ENCODE measurements at places on chromosomes 3 and 15. TPM values are rescaled to one million over a fixed set of nuclear protein-coding genes. Genes with fewer than 3 reads are reported as not detected.
A peak's percentile ranks its signal among the peaks of the same experiment; 100 is the strongest.

The CDAN1 gene
- 15.1 TPM for total RNA-seq

The TMEM158 gene
- total RNA-seq = 22.9 TPM

The CDHR4 gene
- total RNA-seq = not detected

The TGM4 gene
- not detected for total RNA-seq

The HCLS1 gene
- 4.8 TPM for total RNA-seq

The SAMD7 gene
- total RNA-seq = not detected

GRCh38 chr3:72345980-72346379 lies 502.3 kb downstream of the SHQ1 start:
- no peak for DNase-seq

DNA sequence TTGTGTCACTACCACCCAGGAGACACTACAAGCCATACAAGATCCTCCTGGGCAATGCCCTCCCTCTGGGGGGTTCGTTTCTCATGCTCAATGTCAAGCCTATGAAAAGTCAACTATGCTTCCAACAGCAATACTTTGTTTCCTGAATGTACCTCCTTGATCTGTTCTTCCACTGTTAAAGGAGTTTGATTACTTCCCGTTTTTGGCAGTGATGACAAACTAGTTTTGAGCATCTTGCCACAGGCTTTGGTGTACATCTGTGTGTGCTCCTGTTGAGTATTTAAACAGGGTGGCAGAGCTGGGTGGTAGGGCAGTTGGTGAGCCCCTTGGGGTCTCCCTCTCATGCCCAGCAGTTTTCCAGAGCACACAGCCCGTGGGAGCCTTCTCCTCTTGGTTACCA lies 81.4 kb downstream of the IL12A start:
- DNase-seq = no peak

DNA sequence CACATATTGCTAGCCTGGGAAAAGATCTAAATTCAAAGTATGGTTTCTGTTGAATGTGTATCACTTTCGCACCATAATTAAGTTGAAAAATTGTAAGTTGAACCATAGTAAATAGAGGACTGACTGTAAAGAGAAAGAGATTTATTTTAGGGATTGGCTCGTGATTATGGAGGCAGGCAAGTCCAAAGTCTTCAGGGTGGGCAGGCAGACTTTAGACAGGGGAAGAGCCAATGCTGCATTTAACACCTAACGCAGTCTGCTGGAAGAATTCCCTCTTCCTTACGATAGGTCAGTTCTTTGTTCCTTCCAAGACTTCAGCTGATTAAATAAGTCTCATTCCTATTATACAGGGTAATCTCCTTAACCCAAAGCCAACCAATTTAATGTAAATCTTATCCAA lies 15.8 kb downstream of the C3orf85 start:
- no peak for DNase-seq

- DNase-seq = no peak
These were observed 92.9 kb downstream of the NCEH1 start for GRCh38 chr3:172617976-172618375.

- no peak for DNase-seq
These were observed 36.2 kb upstream of the PRR20G start for GRCh38 chr3:127324076-127324475.

- peak; percentile 52 for DNase-seq
These were observed 24.1 kb upstream of the MRPL3 start for GRCh38 chr3:131526801-131527347.

GRCh38 chr3:193237030-193237429 lies 4.0 kb upstream of the PLAAT1 start:
- DNase-seq = no peak

DNA sequence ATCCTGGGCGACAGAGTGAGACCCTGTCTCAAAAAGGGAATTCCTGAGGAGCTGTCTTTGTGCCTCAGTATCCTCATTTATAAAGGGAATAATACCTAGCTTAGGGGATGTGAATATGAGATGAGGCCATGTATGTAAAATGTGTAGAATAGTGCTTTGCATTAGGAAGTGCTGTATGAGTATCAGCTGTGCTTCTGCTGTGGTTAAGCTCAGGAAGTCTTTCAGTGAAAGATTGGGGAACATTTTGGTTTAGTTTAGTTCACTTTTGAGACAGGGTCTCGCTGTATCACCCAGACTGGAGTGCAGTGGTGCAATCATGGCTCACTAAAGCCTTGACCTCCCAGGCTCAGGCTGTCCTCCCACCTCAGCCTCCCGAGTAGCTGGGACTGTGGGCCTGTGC lies 10.6 kb downstream of the THUMPD3 start:
- DNase-seq = no peak

DNA sequence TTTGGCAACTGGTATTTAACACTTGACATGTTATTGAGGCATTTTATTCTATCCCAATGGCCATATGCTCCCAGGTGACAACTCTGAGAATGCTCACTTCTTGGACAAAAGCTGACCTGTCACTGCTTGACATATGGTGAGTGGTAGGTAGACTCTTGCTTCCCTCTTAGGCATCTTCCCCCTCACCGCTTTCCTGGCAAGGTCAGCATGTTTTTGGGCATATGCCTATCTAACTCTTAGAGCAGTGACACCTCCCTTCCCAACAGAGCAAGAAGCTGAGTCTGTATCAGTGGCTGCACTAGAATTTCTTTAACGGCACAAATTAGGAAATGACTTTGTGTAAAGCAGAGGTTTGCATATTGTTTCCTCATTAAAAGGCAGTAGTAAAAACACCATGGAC lies 300.7 kb downstream of the OXSM start:
- DNase-seq = no peak

DNA sequence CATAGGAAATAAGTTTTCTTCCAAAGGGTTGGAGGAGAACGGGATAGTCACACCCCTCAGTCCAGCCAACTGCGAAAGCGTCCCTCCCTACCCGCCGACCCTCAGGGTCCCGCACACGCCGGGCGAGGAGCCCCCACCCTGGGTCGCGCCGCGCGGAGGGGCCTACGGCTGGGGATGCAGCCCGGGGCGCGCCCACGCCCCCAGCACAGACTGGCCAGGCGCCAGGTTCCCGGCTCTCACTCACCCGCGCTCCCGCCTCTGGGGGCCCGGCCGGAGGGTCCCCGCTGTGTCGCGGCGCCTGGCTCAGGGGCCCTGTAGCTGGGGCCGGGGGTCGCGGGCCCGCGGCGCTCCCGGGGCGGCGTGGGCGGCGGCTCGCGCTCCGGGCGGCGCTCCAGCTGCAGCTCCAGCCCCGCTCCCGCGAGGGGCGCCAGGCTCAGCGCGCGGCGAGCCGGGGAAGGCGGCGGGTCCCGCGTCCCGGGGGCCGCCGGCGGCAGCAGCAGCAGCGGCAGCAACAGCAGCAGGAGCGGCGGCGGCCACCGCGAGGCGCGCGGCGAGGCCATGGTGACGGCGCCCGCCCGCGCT lies 375 bp downstream of the HEG1 start:
- DNase-seq = no peak

DNA sequence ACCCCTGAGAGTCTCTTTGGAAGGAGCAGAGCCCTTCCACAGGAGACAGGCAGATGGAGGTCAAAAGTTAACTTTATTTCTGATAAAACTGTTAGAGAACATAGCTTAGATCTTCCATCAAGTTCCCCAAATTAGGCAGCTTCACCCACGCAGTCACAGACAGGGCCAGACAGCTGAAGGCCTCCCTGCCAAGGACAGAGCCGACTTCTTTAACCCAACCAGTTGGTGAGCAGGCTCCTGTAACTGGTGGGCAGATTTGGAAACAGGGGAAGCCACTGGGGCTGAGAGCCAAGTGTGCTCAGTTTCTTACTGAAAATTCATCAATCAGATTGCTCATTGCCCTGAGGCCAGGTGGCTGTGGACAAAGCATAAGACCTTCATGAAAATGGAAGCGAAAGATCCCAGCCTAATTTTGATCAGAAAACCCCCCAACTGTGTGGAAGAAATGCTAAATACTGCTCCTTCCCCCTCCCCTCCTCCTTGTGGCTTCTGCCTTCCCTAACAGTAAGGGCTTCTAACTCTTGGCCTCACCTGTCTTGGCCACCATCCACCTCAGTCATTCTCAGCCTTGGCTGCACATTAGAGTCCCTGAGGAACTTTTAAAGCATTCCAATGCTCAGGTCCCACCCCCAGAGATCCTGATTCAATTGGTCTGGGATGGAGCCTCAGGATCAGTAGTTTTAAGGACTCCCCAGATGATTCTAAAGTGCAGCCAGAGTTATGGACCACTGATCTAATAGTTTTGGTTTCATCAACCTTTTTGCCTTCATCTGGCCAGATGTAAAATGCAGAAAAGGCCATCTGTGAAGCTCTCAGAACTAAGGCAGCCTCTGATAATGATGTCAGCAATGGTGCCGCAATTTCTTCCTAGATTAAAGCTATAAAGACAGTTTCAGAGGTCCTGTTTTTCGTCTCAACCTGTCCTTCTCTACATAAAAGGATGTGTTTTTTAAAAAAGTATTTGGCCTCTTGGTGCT lies 11.5 kb downstream of the CLRN1 start:
- DNase-seq = no peak

- peak; percentile 19 for DNase-seq
These were observed 1.5 kb downstream of the DUSP7 start for GRCh38 chr3:52054661-52055511.

DNA sequence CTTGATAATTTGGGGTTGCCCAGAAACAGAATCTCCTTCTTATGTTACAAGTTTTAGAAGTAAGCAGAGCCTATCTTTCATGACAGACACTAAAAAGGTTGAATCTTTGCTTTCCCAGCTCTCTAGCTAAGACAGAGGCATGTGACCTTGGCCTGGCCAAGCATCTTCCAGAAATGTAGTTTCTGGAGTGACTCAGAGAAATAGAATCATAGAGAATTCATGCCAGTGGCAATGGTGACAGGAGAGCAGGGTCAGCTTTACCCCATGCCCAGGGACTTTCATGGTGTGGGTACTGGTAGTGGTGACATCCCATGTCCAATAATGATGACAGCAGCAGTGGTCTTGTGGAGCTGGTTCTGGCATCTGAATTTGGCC lies 4.0 kb upstream of the PARP6 start:
- DNase-seq = no peak

- peak; percentile 54 for DNase-seq
These were observed 25.4 kb upstream of the SLC25A26 start for GRCh38 chr3:66195347-66195783.

- DNase-seq = no peak
These were observed 7.6 kb downstream of the LPCAT4 start for GRCh38 chr15:34359416-34359815.

DNA sequence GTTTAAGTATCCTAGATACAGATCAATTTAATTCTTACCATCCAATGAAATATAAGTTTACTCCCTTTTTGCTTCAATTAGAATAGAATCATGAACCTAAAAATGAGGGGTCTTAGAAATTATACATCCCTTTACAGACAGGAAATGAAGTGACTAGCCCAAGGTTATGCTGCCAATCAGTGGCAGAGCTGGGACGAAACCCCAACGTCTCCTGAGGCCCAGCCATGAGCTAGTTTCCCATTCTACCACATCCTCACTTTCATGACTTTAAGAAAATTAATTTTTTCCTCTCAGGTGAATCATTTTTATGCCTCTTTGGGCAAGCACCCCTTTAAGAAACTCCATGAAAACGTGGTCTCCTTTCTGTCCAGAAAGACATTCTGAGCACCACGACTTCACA lies 11.2 kb downstream of the LRIG1 start:
- DNase-seq = no peak

DNA sequence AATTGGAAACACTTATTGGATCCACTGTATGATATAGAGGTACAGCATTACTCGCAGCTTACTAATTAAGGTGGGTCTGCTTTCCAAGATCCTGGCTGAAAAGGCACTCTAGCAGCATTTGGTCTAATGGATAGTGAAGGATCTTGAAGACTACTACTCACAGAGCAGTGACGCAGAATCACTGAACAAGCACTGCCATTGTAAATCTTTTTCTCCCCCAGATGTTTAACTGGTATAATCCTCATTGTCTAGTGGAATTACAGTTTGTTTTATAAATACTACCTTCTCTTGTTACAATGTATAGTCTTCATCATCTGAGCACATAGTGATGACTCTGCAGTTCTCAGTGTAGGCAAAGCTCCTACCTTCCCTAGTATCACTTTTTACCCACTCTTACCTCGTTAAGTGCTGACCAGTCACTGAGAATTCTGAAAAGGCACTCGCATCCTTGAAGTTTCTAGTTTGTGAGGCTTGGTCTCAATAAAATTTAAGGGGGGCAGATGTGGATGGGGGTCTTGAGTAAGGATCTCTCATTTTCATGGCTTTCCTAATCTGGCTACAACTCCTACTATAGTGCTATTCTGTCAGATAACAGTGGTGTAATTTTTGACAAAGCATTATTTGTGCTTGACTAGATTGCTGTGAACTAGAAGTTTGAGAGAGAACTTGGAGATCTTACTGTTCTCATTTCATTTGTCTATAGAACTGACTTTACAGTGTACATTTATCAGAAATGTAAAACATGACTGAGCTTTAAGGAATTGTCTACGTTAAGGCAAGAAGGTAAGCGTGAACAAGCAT lies 23.2 kb downstream of the MAPK6 start:
- DNase-seq = no peak

DNA sequence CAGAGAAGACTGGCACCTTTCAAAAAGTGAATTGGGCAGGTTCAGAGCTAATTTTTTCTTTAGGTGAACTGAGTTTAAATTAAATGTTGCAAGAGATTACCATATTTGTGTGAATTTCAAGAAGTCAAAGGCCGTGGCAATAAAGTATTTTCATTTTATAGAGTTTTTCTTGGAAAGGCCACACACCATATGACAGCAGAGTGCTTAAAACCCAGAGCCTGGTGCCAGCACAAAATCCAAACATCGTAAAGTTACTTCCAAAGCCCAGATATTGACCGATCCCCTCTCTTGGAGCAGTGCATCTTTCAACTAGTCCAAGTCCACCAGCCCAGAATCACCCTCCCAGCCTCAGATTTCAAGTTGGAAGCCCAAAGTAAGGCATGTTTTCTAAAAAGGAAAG lies 164.5 kb downstream of the VGLL4 start:
- DNase-seq = peak; percentile 48

DNA sequence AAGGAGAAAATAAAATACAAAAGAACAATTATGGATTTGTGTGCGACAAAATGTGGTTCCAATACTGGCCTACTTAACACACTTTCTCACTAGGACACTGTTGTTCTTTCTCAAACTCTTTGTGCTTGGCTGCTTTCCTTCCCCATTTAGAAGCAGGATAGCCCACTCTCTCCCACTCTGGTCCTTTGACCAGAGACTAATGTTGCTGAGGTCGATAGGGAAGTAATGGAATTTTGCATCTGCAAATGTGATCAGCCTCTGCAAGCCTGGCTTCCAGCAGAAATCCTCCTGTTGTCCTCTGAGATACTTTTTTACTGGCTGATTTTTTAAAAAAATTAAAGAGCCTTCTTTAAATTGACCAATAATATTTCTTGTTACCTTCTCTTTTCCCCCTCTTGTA lies 71.0 kb downstream of the PPM1L start:
- no peak for DNase-seq

DNA sequence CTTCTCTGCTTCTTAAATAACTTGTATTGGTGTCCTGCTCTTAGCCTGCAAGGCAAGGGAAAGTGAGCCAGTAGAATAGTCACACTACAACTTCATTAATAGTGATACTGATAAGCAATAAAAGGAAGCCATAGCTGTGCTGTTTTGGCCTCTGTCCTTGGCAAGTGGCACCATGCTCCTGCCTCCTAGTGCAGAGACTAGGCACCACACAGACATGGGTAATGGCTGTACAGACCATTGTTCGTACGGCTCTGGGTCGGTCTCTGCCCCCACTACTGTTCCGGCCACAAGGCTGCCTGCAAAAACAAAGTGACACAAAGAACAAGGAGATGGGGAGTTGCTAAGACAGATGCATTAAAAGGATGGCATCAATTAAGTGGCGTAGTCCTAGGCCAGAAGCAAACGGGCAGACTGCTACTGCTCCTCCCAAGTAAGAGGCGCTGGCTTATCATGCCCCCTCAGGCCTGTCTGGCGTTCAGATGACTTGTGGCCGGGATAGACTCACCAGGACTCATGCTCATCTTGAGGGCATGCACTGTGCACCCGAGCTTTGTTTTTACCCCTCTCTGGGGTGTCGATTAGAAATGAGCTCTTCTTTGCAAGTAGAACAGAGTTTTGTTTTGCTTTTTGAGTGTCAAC lies 75.6 kb downstream of the TRAK1 start:
- DNase-seq = no peak
